Kidney epithelial cell (primary cell): ENCODE measurements at places on chromosomes 4 and X. TPM values are rescaled to one million over a fixed set of nuclear protein-coding genes. Genes with fewer than 3 reads are reported as not detected.

DNA sequence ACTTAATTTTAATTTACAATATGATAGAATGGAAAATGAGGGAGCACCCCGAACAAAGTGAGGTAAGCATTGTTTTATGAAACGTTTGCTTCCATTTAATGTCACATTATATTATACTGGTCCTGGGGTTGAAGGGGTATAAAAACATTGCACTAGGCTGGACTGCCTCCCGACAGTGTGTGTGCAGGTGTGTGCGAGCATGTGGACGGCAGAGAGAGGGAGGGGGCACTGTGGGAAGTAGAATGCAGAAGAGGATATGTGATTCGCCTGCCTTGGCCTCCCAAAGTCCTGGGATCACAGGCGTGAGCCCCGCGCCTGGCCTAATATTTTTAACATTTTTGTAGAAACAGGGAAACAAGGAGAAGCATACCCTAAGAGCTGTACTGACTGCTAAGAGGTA, 36.0 kb downstream of the IRF2 start:
- no peak for DNase-seq

- peak; percentile 74 for DNase-seq
These were observed 3.4 kb upstream of the AVPR2 start for GRCh38 chrX:153900831-153901752.

- DNase-seq = no peak
These were observed 577.9 kb upstream of the ZFP42 start for GRCh38 chr4:187417721-187418120.

- DNase-seq = no peak
These were observed 473.4 kb downstream of the TRIML1 start for GRCh38 chr4:188612659-188613058.

Gene PPP2R2C
- not detected in 2 replicates for total RNA-seq

Gene UCP1
- total RNA-seq = 0.58 TPM in 1 of 2 replicates, not detected in the other

DNA sequence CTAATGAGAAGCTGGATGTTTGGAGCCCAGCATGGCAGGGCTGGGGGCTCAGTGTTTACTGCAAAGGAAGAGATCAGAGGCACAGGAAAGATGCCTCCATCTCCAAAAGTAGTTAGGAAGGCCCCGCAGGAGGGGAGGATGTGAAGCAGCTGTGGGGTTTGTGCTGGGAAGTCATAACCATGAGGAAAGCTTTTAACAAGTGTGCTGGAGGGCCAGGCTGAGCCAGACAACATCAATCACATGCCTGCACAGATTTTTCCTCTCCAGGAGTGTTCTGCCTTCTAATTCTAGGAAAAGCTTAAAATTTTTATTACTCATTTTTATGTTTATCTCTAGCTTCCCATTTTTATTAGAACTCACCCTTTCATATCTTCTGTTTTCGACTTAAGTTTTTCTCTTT, 65.4 kb downstream of the GPR82 start:
- DNase-seq = no peak

DNA sequence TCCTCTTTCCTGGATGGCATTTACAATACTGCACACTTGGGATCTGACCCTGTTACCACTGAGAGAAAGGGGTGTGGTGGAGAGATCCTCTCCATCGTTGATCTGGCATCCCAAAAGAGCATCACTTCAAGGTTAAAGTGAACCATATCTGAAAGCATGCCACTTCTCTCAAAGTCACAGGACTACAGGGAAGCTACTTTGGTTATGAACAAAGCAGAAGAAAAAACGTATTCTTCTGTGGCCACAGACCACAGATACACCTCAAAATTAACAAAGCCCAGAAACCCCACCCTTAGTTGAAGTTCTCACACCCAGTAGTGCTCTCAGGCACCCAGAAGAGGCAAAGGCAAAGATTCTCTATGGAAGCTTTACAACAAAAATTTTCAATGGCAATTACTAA, 108.3 kb downstream of the JADE1 start:
- DNase-seq = no peak

DNA sequence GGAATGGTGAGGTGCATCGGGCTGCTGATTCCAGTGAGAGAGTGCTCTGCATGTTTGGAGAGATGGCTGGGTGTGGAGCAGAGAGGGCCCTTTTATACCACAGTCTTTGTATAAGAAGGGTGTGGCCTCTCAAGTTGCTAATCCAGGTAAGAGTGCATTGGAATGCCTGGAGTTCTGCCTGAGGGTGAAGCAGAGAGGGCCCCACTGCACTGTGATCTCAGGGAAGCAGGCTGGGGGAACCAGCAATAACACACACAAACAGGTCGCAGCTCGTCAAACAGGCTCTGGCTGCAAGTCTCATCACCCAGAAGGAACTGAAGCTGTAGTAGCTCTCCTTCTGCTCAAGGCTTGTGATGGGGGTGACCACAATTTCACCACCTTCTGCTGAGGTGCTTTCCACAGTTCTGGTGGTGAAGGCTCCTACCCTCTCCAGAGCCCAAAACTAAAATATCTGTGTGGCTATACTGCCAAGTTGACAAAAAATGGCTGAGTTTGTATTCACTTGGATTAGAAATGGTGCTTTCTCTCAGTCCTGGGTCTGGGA, 687.4 kb upstream of the HS3ST1 start:
- DNase-seq = no peak

Gene NMU
- total RNA-seq = 0.55 and 0.71 TPM in 2 replicates

DNA sequence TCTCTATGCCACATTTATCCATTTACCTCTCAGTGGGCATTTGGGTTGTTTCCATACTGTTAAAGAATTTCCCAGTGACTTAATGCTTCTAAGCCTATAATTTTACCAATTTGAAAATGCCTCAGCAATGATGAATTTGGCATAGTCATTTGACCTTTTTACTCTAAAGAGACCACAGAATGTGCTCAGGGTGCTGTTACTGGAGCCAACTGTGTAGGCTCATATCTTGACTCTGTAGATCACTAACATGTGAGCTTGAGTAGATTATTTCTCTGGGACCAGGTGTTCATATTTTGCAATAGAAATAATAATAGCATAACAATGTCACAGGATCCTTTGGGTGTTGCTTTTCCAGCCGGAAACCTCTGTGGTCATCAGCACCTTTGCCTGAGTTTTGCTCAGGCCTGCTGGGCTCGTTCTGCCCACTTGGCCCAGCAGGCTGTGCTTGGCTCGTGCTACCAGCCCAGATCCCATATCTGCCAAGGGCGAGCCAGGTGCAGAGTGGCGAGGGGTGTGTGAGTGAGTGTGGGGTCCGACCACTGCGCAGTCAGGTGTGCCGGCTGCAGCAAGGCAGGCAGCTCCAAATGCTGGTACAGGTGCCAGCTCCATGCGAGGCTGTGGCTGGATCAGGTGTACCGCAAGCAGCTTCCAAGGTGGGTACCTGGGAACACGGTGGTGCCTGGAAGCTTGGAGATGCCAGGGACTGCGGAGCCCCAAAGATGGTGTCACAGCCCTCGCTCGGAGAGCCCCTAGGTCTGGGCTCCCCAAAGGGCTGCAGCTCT, 70.6 kb upstream of the ANK2 start:
- DNase-seq = no peak

Gene SLC6A14
- total RNA-seq = 0.13 TPM in 1 of 2 replicates, not detected in the other

DNA sequence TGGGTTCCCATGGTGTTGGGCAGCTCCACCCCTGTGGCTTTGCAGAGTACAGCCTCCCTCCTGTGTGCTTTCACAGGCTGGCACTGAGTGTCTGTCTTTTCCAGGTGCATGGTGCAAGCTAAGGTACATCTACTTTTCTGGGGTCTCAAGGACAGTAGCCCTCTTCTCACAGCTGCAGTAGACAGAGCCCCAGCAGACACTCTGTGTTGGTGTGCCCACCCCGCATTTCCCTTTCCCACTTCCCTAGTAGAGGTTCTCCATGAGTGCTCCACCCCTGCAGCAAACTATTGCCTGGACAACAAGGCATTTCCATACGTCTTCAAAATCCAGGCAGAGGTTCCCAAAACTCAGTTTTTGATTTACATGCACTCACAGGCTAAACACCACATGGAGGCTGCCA, 143.0 kb downstream of the TECRL start:
- no peak for DNase-seq

DNA sequence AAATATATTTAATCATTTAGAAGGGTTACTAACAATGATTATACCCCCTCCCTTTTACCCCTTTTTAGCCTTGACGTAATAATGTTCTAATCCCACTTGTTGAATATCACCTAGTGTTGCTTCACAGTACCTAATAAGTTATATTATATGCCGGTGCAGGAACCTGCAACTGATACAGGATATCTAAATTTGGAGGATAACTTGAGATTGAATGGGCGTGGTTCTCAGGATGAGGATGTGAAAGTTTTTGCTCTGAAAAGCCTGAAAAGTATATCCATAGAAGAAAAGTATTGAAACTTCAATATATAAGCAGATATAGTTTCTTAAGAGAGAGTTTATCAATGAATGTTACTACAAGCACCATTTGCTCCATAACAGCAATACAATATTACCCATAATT, 59.8 kb downstream of the ZNF711 start:
- no peak for DNase-seq

GRCh38 chr4:170193496-170193895, 103.7 kb upstream of the AADAT start:
- no peak for DNase-seq

- no peak for DNase-seq
These were observed 105.8 kb downstream of the CXCL13 start for GRCh38 chr4:77711469-77711868.

DNA sequence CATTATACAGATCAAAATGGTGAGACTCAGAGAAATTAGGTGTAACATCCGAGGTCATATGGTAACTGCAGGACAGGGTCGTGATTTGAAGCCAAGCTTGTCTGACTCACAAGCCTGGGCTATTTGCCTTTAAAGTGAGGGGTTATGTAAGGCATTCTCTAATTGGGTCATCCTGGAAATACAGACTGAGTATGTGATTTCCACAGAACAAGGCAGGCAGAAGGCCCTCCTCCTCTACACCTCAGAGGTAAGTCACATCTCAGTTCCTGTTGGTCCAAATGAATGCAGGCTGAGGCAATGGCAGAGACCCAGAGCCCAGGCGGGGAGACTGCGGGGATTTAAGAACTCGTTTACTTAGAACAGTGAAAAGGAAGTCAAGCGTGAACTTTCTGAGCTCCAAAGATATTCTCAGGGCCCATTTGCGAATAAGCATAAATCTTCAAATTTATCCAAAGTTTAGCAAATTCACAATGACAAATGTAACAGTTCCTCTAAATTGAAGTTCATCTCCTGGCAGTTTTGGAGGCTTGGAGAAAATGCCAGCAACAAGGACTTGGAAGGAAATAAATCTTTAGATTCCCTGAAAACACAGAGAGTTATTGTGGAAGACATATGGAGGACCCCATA, 153.3 kb downstream of the LDB2 start:
- no peak for DNase-seq

GRCh38 chrX:154804957-154805695, at the start of gene MPP1:
MPP1 (minus strand) TSS chrX:154805485; CDS start chrX:154805373, 112 bp downstream.
- DNase-seq = no peak

Gene ZCCHC12
- total RNA-seq = 0.13 TPM in 1 of 2 replicates, not detected in the other

DNA sequence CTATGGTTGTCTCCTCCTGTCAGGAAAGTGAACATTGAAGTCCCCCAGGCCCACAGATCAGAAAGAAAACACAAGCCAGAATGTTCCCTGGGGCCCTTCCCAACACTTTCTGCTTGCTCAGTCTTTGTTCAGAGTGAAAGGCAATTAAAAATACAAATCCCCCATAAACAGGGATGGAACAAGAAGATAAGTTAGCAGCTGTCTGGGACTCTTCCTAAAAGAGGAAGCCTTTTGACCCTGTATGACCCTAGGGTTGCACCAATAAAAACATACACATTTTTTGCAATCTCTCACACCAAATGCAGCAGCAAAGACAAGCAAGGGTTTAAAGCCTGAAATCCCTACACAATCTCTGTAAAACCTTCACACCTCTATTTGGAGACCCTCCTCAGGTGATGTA, 22.6 kb downstream of the IRF2 start:
- DNase-seq = no peak

GRCh38 chr4:150382028-150382427, 199.9 kb upstream of the MAB21L2 start:
- no peak for DNase-seq
